Kidney capillary endothelial cell (primary cell): ENCODE measurements at places on chromosomes 3 and 15.

GRCh38 chr3:148100476-148100875 lies 597.2 kb upstream of the AGTR1 start:
- DNase-seq: no peak

GRCh38 chr15:69782809-69783208 lies 314.9 kb downstream of the TLE3 start:
- no peak for DNase-seq

GRCh38 chr3:115808244-115808643 lies 184.9 kb downstream of the GAP43 start:
- no peak for DNase-seq

DNA sequence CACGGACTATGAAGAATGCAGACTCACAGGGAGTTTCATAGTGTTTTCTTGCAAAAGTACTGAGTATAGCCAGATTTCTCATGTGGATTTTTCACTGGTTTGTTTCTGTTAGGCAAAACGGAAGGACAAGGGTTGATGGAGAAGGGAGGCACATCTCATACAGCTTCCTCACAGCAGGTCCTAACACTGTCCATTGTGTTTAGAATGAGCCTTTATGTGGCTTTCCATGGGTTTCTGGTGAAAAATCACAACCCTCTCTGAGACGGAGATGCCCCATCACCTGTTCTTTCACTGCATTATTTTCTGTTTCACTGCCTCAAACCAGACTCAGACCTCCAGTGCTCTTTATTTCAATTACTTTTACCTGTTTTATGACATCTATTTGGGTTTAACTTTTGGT lies 25.0 kb upstream of the LIPC start:
- no peak for DNase-seq

- no peak for DNase-seq
These were observed 67.3 kb upstream of the RASGRF1 start for GRCh38 chr15:79157631-79158592.
